Activated CD8-positive, alpha-beta memory T cell treated with anti-CD3 and anti-CD28 coated beads for 48 hours (primary cell): ENCODE measurements at places on chromosomes 2 and 18.
A peak's percentile ranks its signal among the peaks of the same experiment; 100 is the strongest.

DNA sequence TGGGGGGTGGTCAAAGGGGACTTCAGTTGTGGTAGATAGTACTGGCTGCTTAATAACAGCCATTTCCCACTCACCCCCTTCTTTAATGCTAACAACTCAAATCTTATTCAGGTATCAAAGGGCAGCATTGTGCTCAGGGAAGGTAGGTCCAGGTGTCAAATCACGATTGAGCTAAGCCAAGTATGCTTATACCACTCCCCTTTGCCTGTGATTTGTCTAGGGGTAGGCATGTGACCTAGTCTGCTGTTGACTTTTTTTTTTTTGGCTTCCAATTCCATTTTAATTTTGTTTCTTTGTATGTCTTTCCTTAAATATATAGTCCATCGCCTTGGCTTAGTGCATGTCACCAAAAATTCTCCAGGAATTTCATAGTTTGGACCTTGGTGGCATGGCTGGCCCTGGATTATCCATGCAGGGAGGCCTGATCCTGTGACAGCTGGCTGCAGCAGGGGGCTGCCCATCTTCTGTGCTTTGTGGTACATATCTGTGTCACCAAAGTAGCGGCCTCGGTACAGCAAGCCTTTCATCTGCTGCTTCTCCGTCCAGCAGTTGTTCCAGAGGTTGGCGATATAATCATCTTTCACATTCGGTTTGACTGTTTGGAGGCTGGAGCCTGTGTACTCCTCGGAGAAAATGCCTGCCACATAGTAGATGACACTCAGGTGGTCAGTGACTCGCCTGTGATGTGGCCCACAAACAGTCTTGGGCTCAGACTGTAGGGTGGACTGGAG lies 68.1 kb upstream of the SPRED2 start:
- DNase-seq, result no peak

DNA sequence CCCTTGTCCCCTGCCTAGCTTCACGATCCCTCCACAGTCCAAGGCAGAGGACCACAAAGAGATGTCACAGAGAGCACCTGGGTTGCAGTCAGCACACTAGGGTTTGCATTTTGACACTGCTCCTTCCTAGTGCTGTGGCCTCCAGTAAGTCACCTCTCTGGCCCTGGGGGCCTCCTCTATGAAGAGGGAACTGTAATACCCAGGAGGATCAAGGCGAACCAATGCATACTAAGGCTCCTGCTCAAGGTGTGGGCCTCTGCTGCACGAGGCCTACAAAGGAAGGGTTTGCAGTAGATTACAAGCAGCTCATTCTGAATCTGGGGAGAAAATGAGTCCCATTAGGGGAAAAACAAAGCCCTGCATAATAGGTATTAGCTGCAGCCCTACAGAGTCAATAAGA lies 72.3 kb upstream of the FZD7 start:
- DNase-seq, result no peak

GRCh38 chr2:89850881-89851582 lies 1159.6 kb downstream of the RPIA start:
- no peak for DNase-seq

DNA sequence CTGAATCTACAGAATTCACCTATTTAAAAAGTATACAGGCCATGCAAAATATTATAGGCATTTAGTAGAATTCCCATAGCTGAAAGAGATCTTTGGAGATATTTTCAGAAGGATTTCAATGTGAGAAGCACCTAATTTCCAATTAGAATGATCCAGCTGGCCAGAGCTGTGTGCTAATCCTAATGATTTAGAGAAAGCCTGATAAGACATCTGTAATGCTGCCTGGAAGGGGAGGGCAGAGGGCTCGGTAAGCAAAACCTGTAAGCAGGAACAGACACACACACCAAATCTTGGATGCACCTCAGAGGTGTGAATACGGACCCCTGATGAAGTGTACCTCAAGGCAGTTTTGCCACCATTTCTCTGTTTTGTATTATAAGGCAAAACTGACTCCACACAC lies 14.0 kb downstream of the SERTAD2 start:
- DNase-seq, result no peak

- DNase-seq, result no peak
These were observed 106.4 kb upstream of the DAPL1 start for GRCh38 chr2:158688721-158689120.

- DNase-seq, result no peak
These were observed 97.2 kb downstream of the TMEM18 start for GRCh38 chr2:579961-580360.

GRCh38 chr2:67950919-67951318 lies 111.9 kb downstream of the C1D start:
- DNase-seq, result no peak

GRCh38 chr2:159712929-159713420 lies 669 bp downstream of the MARCHF7 start:
- no peak for DNase-seq

DNA sequence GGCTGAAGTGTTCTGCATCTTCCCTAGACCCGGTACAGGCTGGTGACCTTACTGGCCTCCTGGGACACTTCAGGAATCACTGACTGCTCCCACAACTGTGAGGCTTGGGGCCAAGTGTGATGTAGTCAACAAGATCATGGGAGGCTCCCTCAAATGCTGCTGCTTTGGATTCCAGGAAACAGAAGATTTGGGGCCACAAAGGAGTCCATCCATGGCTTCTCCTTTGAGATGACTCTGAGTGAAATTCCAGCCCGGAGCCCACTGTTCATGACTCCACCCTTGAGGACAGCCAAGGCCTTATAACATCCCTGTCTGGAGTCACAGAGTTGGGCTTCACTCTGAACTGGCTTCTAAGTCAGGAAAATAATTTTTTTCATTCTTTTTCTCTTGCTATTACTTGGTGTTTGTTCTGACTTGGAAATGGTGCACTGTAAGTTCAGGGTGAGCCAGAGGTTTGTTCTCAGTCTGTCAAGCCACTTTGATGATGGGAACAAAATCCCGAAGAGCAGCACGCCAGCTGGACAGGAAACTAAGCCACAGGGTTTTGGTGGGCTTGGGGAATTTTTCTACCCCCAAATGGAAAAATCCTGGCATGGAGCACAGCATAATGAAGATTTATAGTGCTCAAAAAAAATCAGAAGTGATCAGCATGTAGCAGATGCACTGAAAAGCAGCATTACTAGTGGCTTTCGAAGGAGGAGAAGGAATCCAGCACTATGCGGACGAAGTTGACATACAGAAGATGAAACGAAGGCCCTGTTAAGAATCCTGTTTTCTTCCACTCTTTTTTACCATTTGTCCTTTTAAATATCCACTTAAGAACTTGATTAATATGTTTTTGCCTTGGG lies 98.1 kb upstream of the ZFP36L2 start:
- DNase-seq, result no peak

DNA sequence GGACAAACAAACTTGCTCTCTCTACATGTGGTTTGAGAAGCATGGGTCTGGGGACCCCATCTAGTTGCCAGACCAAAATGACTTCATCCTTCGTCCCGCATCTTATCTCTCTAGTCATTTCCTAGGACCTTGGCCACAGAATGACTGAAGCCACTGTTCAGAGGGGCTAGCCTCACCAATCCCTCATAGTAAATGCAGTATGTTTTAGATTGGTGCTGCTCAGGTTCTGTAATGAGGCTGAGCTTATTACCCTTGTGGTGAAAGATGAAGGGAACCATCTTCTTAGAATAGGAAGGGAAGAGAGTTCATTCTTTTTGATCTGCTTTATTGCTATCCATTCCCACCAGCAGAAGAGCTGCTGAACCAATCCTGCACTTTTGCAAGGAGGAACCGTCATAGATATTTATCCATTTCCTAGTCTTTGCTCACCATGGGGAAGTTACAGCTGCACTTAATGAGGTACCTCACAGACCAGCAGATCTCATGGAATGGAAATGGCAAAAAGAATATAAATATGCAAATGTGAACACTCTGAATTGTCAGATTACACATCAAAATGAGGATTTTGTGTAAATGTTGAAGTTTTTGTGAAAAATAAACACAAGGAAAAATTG lies 436.7 kb downstream of the LPIN1 start:
- no peak for DNase-seq

DNA sequence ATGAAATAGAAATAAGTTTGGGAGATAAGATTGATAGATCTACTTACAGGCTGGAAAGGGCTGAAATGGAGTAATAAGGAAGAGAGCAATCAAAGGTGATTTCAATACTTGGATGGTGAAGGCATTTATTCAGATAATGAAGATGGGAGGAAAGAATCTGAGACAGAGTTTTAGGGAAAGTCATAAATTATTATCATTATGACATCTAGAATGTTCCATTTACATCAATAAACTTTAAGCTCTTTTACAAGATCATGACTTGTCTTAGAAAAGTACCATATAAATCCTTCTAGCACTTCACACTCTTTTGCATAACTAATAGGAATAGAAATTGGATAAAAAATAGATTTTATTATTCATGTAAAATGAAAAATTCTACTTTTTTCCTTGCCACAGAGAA lies 2.2 kb downstream of the SCN9A start:
- no peak for DNase-seq

DNA sequence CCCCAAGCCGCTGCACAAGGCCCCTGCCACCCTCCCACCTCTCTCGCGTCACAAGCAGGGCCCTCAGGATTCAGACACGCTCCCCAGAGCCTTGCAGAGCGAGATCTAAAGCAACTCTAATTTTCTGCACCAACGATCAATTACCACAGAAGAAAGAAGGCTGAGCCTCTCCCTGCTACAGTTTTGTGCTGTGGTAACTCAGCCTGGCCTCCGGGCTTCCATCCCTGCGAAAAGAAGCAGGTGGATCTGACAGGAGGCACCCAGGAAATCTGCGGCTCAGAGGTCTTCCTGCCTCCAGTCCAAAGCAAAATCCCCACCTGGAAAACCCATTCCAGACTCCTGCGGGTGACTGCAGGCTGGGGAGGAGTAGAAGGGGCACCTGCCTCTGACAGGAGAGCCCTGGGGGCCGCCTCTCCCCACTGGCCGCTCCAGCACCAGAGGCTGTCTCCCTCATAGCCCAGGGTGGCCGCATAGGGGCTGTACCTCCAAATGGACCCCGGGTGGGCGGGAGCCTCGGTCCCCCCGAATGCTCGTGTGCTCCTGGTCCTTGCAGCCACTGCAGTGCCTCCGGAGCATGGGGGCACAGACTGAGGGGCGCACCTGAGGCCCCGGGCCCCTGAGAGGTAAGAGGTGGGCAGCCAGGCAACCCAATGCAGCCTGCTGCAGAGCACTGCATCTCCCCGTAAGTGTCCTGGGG lies 31.0 kb downstream of the PXDN start:
- DNase-seq, result no peak

- peak; percentile 66 for DNase-seq
These were observed 39.3 kb downstream of the LCT start for GRCh38 chr2:135797497-135798274.

DNA sequence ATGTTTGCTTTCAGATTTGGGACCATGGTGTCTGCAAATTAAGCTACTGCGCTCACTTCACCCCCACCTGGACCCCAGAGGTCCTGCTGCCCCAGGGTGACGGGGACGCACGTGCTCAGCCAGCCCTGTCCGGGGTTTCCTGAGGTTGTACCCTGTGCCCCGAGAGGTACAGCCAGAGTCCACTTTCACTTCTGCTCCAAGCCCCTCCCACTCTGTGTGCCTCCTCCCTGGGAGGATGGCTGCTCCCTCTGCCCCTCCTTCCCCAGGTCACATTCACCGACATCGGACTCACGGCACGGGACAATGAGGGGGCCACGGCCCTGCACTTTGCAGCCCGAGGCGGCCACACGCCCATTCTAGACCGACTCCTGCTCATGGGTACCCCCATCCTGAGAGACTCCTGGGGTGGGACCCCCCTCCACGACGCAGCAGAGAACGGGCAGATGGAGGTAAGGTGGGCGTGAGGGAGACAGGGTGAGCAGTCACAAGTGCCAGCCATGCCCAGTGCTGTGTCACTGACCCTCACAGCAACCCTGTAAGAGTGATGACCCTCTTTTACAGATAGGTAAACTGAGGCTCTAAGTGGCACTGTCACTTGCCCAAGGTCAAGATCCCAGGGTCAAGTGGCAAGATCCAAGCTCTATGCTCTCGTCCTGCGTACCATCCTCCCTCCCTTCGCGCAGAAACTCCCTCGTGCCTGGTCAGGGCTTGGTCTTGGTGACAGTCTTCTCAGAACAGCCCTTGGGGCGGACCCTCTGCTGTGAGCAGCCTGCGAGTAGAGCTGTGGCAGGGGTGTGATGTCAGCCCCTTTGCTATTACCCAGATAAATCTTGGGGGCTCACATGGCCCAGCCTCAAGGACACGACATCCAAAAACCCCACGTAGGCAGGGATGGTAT lies 7.6 kb downstream of the ESPNL start:
- DNase-seq, result no peak

DNA sequence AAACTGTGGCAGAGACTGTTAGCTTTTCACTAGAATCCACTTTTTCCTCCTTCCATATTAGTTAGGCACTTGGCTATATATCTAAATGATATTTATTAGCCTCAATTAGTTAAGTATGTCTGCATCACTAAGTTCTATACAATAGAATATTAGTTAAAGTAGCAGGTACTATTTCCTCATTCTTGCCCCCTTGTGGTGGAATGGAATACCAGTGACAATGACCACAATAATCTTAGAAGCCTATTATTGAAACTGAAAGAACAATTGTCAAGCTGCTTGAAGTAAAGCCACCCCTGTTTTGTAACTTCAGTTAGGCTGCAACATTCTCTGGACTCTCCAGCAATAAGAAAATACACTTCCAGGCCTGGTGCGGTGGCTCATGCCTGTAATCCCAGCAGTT lies 476.3 kb upstream of the VWC2L start:
- DNase-seq, result no peak

GRCh38 chr18:8767340-8767739 lies 62.0 kb downstream of the MTCL1 start:
- DNase-seq, result no peak

- DNase-seq, result no peak
These were observed 337.3 kb downstream of the PLCL1 start for GRCh38 chr2:198141726-198142125.

- no peak for DNase-seq
These were observed 39.8 kb upstream of the ST8SIA3 start for GRCh38 chr18:57312346-57313144.

DNA sequence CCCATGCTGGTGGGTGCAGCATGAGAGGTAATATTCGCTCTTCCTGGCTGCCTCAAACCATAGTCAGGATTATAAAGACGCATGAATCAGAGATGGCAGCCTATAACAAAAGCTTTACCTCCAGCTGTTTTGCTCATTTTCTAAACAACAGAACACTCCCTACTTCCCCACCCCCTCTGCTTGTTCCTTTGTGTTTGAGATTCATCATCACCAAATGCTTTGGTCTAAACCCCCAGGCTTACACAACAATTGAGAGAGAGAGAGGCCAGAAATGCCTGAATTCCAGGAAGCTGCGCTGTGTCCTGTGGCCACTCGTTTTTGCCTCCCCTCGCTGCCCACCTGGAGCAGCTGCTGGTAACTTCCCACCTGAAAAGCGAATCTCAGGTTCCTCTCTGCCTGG lies 78.8 kb upstream of the CAPN13 start:
- no peak for DNase-seq

- no peak for DNase-seq
These were observed 39.5 kb upstream of the IMP4 start for GRCh38 chr2:130303169-130303568.

GRCh38 chr2:78553866-78554647 lies 471.4 kb upstream of the REG3G start:
- DNase-seq, result no peak

GRCh38 chr2:218344090-218344754 lies 12.4 kb upstream of the CATIP start:
- no peak for DNase-seq
